Thymus (tissue), 14 donors: ENCODE measurements at places on chromosomes 11 and 22.
A peak's percentile ranks its signal among the peaks of the same experiment; 100 is the strongest.

DNA sequence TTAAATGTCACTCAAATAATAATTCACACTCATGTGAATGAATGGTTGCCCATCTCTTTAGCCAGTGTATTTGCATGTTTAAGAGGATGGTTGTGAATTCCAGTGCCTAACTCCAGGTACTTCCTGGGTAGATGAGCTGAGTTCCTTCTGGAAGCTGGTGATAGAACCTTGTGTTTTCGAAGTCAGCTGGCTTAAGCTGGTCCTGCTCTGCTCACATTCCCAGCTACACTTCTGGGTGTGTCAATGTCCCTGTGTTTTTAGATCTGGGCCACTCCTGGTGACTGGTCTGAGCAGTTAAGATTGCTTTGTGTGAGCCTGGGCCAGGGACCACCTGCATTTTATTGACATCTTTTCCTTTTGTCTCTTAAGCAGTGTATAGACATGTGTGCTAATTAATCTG is 10.6 kb downstream of the TEAD1 start:
- no peak for DNase-seq

DNA sequence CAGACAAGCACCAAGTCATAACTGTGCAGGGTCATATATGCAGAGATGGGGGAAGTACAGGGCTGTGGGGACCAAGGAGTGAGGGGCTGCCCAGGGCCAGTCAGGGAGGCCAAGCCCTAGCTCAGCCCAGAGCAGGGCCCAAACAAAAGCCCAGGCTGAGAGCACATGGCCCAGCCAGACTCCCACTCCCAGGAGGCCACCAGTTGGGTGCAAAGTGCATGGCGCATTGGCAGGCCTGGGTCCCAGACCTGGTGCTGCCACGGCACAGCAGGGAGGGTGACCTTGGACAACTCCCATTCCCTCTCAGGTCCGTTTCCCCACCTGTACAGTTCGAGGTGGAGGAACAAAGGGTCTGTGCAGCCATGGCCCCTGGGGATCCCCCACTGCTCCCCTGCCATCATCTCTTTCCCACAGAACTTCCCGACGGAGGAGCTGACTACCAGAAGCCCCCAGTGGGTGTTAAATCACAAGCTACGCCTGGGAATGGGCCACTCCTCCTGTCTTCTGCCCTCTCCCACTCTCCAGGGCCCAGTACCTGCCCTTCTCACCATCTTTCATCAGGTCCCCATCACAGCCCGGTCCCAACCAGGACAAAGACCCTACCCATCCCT is 608 bp downstream of the NIPSNAP1 start:
- no peak for DNase-seq

DNA sequence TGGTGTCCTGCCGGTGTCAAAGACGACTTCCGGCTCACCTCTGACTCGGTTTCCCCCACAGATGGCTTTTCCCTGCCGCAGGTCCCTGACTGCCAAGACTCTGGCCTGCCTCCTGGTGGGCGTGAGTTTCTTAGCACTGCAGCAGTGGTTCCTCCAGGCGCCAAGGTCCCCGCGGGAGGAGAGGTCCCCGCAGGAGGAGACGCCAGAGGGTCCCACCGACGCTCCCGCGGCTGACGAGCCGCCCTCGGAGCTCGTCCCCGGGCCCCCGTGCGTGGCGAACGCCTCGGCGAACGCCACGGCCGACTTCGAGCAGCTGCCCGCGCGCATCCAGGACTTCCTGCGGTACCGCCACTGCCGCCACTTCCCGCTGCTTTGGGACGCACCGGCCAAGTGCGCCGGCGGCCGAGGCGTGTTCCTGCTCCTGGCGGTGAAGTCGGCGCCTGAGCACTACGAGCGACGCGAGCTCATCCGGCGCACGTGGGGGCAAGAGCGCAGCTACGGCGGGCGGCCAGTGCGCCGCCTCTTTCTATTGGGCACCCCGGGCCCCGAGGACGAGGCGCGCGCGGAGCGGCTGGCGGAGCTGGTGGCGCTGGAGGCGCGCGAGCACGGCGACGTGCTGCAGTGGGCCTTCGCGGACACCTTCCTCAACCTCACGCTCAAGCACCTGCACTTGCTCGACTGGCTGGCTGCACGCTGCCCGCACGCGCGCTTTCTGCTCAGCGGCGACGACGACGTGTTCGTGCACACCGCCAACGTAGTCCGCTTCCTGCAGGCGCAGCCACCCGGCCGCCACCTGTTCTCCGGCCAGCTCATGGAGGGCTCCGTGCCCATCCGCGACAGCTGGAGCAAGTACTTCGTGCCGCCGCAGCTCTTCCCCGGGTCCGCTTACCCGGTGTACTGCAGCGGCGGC is 5.5 kb downstream of the B3GNT6 start:
- DNase-seq, result peak; percentile 21

DNA sequence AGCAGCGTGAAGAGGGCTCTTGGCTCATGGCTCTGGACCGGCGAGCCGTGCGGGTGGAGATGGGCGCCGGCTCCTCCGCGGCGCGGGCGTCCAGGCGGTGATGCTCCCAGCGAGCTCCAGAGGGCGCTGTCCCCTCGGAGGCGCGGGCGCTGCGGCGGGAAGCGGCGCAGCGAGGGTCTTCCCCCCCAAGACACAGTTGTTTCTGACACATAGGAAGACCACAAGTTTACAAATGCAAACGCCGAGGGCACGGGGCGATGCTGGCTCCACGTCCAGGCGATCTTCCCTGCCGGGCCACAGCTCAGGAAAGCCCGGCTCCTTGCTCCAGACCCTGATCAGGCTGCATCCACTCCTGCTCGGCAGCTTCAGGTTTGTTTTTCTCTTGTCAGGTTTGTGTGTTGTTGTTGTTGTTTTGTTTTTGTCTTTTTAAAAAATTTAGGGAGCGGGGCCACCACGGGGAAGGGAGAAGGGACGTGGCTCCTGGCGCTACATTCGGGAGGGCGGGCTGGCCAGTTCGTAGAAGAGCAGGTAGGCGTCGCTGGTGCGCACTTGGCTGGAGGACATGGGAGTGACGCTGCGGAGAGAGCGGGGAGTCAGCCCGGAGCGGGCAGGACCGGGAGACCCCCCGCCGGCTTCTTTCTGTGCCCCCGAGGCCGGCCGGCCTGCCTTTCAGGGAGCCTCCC is 10.0 kb upstream of the MFRP start:
- no peak for DNase-seq

GRCh38 chr11:69011624-69012091 is 1.4 kb downstream of the MRGPRF start:
- no peak for DNase-seq

GRCh38 chr11:3929232-3929631 is 73.8 kb downstream of the STIM1 start:
- no peak for DNase-seq

GRCh38 chr22:20595461-20595860 is 88.1 kb downstream of the MED15 start:
- no peak for DNase-seq

- DNase-seq, result no peak
Measured at GRCh38 chr22:48485149-48486133, 1342.2 kb downstream of the BRD1 start.
